ENCODE measurements at places on chromosomes 5 and 9.

GRCh38 chr5:102971676-102972293, 148.2 kb downstream of the GIN1 start:
- DNase-seq = no peak

DNA sequence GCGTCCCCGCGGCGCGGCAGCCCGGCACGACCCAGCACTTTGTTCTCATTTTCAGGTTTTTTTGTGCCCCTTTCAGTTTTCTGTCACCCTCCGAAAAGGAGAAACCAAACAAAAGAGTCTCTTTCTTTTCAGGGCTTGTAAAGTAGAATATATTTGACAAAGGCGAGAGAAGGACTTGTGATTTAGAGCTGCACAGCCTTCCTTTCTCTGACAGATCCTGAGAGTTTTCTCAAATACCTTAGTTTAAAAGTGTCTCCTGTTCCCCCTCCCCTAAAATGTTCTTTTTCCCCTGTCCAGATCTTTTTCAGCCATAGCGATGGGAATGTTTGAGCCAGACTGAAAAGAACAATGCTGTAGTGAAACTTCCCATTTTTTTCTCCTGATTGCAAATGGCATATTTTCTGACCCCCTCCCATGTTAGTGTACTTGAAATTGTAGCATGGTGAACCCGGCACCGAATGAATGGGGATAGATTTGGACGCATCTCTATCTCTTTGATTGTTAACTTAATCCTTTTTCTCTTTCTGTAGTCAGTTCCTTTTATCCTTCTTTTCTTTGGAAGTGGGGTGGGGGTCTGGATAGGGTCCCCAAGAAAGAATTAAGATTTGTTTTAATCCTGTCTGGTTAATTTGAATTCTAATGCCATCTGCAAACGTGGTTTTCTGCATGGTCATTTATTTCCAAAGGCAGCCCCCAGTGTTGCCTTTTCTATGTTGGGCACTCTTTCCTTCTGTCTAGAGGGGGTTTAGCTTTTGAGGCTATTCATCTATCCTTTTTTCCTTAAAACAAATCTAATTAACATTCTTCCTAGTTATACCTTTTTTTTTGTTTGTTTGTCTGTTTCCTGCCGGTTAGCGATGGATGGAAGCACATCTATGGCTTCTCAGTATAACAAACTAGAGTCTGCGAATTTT, 2.2 kb downstream of the ZSWIM6 start:
- DNase-seq = no peak

- DNase-seq = no peak
Observed at GRCh38 chr9:104482921-104483570, 21.0 kb upstream of the OR13F1 start.

- peak; percentile 44 for DNase-seq
Observed at GRCh38 chr9:105127863-105128220, 116.6 kb upstream of the SLC44A1 start.

DNA sequence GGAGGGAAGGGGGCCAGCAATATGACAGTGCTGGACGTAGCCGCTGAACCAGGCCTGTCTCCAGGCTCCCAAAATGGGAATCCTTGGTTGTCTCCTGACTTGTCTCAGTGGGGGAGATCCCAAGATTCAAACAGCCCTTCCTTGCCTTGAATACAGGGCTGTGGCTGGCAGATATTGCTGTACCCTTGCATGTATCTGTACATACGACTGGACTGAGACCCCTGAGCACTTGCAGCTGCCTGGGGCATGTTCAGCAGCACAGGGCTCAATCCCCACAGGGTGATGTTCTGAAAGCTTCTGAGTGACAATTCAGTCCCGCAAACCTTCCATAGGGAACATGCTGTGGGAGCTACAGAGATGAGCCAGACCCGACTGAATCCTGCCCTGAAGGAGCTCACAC, 13.3 kb downstream of the OR13J1 start:
- DNase-seq = no peak

GRCh38 chr9:27441741-27442070, 82.4 kb upstream of the IFNK start:
- no peak for DNase-seq

DNA sequence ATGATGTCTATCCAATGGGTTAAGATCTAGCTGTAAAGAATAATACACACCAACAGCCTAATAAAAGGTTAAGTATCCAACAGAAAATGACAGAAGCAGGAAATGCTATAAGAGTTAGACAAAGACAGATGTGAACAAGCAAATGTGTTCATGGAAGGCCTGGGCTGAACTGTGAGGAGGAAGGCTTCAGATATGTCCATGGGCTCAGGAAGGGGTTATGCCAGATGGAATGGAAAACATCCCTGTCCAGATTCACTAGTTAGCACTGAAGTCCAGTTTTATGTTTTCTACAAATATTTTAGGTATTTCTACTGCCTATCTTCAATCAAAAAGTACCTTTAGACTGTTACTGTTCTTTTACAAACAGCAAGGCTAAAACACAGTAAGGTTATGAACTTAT, 27.1 kb downstream of the ERAP1 start:
- no peak for DNase-seq

GRCh38 chr9:88478246-88478645, 56.7 kb upstream of the NXNL2 start:
- DNase-seq = no peak

GRCh38 chr5:64569858-64570257, 64.0 kb downstream of the RGS7BP start:
- no peak for DNase-seq

DNA sequence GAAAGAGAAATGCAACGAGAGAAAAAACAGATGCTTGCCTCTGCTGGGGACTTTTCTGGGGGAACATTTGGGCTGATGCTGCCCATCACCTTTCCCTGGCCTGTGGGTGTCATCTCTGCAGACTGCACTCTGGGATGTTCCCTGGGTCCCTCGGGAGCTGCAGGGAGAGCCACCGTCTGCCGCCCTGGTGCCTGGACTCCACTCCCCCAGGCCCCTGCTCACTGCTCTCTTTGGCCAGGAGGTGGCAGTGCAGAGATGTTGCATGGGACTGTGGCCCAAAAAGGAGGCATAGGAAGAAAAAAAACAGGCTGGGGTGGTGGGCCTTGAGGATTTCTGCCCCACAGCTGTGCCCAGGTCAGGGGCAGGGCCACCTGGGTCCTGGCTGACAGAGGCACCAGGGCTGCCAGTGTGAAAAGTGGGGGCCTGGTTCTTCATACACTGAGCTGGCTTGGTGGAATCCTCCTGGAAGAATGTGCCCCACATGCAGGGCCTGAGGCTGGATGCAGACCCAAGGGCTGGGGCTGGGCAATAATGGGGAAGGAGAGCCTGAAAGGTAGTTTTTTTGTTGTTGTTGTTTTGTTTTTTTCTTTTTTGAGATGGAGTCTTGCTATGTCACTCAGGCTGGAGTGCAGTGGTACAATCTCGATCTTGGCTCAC, 353.6 kb downstream of the SLIT3 start:
- no peak for DNase-seq

GRCh38 chr5:64654561-64654938, 35.8 kb upstream of the SHISAL2B start:
- DNase-seq = no peak

- DNase-seq = no peak
Observed at GRCh38 chr9:89880161-89880560, 275.3 kb downstream of the GADD45G start.

DNA sequence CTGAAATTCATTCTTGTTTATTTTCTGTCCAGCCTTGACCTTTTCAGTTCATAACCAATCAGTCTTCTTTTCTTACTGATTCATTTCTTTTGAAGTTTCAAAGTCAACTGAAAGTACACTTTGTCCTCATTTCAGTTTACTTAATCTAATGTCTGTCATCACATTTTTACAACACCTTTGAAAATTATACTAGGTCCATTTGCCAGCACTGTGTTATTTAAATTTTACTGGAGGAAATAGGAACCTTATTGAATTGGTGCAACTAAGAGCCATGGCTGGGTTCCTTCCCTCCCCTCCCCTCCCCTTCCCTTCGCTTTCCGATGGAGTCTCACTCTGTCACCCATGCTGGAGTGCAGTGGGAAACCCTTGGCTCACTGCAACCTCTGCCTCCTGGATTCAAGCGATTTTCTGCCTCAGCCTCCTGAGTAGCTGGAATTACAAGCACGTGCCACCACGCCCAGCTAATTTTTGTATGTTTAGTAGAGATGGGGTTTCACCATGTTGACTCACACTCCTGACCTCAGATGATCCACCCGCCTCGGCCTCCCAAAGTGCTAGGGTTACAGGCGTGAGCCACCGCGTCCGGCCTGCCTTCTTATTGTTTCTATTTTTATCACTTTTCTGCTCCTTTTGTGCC, 6.3 kb downstream of the RMI1 start:
- DNase-seq = no peak

DNA sequence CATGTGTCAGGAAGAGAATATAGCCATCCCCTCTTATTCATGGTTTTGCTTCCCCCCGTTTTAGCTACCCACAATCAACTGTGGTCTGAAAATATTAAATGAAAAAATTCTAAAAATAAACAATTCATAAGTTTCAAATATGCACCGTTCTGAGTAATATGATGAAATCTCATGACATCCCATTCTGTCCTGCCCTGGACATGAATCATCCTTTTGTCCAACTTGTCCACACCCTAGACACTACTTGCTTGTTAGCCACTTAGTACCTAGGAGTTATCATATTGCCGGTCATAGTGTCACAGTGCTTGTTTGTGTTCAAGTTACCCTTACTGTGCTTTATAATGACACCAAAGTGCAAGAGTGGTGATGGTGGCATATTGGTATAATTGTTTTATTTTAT, 113.5 kb downstream of the CAAP1 start:
- DNase-seq = no peak

DNA sequence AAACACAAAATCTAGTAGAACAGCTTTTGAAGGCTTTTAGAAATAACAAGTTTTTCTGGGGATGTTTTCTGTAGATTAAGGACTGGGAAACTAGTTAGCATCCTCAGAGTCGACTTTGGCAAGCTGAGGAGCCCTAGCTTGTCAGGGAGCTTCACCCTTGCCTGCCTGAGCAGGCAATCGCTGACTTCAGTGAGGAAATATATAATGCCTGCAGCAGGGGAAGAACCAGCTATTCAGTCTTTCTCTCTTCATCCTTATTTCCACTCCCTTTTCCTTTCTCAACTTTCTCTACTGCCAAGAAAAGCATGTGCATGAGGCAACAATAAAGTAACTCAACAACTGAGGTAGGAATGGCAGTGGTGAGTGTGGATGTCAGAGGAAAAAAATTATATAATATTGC, 54.7 kb downstream of the PLK2 start:
- no peak for DNase-seq

- no peak for DNase-seq
Observed at GRCh38 chr9:136100700-136101614, 5.9 kb upstream of the NACC2 start.

GRCh38 chr5:150598006-150598405, 42.5 kb upstream of the SYNPO start:
- no peak for DNase-seq

DNA sequence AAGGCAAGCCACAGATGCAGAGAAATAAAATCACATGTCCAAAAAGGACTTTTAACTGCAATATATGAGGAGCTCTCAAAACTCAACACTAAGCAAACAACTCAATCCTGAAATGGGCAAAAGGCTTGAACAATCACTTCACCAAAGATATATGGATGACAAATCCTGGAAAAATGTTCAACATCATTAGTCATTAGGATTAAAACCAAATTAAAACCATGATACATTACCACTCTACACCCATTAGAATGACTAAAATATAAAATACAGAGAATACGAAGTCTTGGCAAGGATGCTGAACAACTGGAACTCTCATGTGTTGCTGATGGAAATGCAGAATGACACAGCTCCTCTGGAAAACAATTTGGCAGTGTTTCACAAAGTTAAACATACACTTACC, 277.4 kb downstream of the TLE1 start:
- no peak for DNase-seq

GRCh38 chr5:33312571-33313549, 127.9 kb upstream of the TARS1 start:
- DNase-seq = no peak

- DNase-seq = no peak
Observed at GRCh38 chr5:65186646-65187227, 295.0 kb downstream of the ADAMTS6 start.

DNA sequence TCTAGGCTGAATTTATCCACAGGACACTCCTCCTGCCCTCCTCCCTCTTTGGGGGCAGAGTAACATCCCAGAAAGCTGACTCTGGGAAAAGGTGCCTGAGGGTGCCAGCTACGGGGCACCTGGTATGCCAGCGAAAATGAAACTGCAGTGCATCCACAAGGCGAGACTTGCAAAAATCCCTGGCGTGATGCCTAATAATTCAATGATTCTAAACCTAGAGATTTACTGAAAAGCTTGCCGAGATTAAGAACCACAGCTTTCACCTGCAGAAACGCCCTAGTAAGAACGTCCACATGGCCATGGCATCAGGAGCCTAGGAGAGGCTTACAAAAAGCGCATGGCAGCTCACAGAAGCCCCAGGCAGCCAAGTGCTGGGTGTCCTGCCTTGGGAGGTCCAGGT, 20.9 kb downstream of the CCNJL start:
- DNase-seq = no peak

DNA sequence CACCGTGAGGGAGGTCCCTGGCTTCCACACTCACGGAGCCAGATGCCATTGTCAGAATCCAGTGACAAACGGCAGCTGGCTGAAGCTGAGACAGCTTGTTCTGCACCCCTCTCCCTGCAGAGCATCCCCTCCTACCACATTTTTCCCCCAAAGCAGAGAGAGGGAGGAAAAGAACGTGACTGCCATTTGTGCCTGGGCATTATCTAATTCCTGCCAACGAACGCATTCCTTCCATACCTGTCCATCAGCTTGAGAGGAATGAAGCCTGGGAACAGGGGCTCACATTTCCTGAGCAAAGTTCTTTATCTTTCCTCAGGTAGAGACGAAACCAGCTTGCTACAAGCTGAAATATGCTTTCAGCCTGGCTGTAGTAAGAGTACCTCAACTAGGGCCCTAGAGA, 175.4 kb downstream of the SLIT3 start:
- no peak for DNase-seq

- DNase-seq = no peak
Observed at GRCh38 chr9:32811246-32811645, 27.9 kb downstream of the TMEM215 start.

DNA sequence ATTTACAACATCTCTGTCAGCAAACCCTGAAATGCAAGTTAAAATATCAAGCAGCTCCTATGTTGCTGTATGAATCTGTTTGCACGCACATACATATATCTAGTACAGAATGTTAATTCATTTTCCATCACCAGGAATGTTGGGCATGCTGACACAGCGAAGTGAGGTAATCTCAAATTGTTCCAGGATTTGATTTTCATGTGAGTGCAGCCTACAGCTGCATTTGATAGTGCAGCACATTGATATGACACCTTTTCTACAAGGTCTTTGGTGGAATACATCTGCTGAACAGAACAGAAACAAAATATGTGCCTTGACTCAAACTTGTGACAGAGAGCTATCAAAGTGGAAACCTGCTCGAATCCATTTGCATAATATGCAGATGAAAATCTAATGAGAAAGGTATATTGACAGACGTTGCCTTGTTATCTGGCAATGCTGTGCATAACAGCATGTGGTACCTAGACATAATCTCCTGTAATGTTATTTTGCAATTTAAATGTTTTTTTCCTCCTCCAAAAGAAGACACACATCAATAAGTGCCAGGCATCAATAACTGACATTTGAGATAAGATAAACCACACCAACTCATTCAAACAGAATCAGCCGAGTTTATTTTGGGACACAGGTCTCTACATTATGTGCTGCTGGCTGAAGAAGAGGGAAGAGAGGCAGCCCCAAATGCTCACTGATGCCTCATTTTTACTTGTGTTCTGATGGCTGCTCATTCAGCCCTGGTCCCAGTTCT, 512.2 kb downstream of the ZNF608 start:
- DNase-seq = no peak

- DNase-seq = no peak
Observed at GRCh38 chr9:128521956-128522355, 17.4 kb downstream of the GLE1 start.
